Sciatic nerve (tissue), 2 donors: ENCODE measurements at places on chromosomes 3 and 15. TPM values are rescaled to one million over a fixed set of nuclear protein-coding genes. Genes with fewer than 3 reads are reported as not detected.

Gene GATA2
- 23.5 TPM for total RNA-seq

Gene TAGLN3
- 0.62 TPM for total RNA-seq

Gene NSUN3
- total RNA-seq: 14.0 TPM

Gene MESP2
- 0.45 TPM for total RNA-seq

Gene RASL12
- total RNA-seq: 23.0 TPM

Gene RLBP1
- total RNA-seq: not detected

Gene ILDR1
- not detected for total RNA-seq

Gene EXD1
- not detected for total RNA-seq

Gene FOXP1
- 137 TPM for total RNA-seq

Gene TNIK
- 9.5 TPM for total RNA-seq

Gene GP5
- 0.09 TPM for total RNA-seq

Gene WDR93
- not detected for total RNA-seq

Gene GPR149
- not detected for total RNA-seq

Gene EFHB
- total RNA-seq: 8.4 TPM

Gene IL17RE
- 5.3 TPM for total RNA-seq

Gene LRRIQ4
- total RNA-seq: not detected

Gene SACM1L
- 66.0 TPM for total RNA-seq

Gene RGMA
- 47.1 TPM for total RNA-seq

Gene ARL14
- total RNA-seq: not detected

Gene MESP1
- total RNA-seq: 2.1 TPM

Gene CPA3
- total RNA-seq: 10.3 TPM

Gene SNTN
- total RNA-seq: not detected

Gene ECT2
- 11.9 TPM for total RNA-seq

Gene CCR2
- total RNA-seq: 3.7 TPM

Gene LRTM1
- not detected for total RNA-seq
